ENCODE measurements at places on chromosomes 1 and 21.

- no peak for DNase-seq
Observed at GRCh38 chr1:88139633-88140032, 544.4 kb upstream of the PKN2 start.

- DNase-seq, result no peak
Observed at GRCh38 chr1:110233861-110234260, 23.7 kb downstream of the KCNC4 start.

DNA sequence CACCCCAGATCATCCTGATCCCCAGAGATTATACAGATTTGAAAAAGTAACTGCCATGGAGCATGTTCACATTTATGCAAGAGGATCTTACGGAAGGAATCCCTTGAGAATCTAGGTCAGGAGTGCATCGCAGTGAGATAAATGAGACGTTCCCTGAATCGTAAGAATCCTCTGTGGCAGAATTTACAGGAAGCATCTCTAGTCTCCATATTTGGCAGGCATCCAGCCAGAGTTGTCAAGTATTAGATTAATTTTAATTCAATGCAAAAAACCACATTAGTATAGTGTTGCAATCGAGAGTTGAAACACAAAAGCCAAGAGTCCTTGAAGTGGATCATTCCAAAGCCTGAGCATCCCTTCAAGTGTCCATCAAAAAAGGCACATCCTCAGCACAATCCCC is 100.8 kb downstream of the RRAGC start:
- DNase-seq, result no peak

- no peak for DNase-seq
Observed at GRCh38 chr1:217089361-217090014, 366.3 kb upstream of the ESRRG start.

- DNase-seq, result no peak
Observed at GRCh38 chr1:119774746-119775490, 6.2 kb upstream of the HMGCS2 start.

DNA sequence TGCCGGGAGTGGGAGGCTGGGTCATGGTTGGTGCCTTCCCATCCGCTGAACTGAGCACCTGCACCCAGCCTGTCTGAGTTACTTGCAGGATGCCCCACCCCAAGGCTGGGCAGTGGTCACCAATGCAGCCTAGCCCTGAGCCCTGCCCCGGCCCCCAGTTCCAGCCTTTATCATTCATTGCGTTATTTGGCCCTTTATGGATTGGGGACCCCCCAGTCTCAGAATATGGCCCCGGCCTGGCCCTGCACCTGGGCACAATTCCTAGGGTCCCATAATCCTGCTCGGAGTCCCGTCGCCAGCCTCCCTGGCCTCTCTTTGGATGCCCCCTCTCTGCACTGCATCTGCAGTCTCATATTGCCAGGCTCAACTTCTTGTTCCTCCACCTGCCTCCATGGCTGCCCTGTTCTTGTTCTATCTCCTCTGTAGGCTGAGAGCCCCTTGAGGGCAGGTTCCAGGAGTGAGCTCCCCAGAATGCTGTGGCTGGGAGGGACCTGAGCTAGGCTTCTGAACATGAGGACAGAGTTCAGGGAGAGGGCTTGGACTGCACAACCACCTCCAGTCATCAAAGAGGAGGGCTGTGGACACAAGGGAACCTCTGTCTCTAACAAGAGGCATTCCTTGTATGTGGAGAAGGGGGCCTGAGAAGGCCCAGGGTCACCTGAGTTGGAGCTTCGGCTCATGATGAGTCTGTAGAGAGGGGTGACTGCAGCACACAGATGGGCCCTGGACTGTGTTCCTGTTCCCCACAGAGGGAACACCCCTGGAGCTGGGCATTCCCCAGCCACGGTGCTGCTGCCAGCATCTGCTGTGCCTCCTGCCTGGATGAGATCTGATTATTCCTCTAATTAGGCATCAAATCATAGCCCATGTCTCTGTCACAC is 1.1 kb upstream of the KNCN start:
- no peak for DNase-seq

GRCh38 chr1:43207229-43207853 is 35.2 kb downstream of the CFAP57 start:
- DNase-seq, result no peak

GRCh38 chr1:241947354-241947753 is 10.2 kb upstream of the BECN2 start:
- no peak for DNase-seq

GRCh38 chr1:53634571-53634979 is 104.4 kb downstream of the GLIS1 start:
- no peak for DNase-seq

GRCh38 chr21:29704719-29705118 is 235.1 kb downstream of the GRIK1 start:
- no peak for DNase-seq
